Kidney epithelial cell (primary cell): ENCODE measurements at places on chromosomes 4 and X.

DNA sequence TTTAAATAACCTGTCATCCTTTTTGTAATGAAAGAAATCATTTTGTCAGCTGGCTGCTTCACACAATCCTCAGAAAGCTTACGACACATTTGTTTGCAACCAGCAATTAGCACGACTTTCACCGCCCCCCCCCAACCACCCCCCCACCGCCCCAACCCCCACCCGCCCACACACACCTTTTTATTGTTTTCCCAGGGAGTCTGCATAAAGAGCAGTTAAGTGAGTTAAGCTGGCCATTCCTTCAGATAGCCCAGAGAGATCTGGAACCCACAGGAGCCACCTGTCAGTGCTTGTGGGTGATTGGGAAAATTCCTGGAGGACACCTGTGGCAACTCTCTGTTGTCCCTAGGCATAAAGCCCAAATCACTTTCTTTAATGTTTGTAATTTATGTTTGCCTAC lies 175.7 kb upstream of the FMR1 start:
- no peak for DNase-seq

GRCh38 chr4:169249999-169250398 lies 20.8 kb downstream of the SH3RF1 start:
- DNase-seq = no peak

GRCh38 chrX:13279279-13280018 lies 40.4 kb downstream of the ATXN3L start:
- no peak for DNase-seq

- no peak for DNase-seq
Observed at GRCh38 chr4:187469627-187470026, 525.9 kb upstream of the ZFP42 start.

DNA sequence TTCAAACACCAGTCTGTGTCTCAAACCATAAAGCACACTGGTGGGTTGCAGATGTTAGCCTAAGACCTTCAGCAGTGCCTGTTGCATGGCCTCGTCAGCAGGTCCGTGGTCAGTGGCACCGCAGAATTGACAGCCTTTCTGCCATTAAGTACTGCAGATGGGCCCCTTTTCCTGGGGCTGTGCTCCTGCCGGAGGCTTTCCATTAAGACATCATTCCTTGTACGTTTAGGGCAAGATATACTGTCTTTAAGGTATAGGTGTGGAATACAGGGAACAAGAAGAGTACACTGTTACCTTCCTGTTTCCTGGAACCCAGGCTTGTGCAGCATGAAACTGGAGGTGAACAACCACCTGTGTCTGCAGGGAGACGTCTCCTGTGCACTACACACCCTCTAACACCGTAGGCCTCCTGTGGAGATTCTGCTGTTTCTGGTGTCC lies 67.9 kb upstream of the WDR1 start:
- DNase-seq = no peak

- DNase-seq = no peak
Observed at GRCh38 chr4:86306816-86307215, 53.0 kb downstream of the MAPK10 start.
